ENCODE measurements at places on chromosomes 6 and 20.

- DNase-seq = no peak
These were observed 586 bp upstream of the NQO2 start for GRCh38 chr6:2998998-2999617.

DNA sequence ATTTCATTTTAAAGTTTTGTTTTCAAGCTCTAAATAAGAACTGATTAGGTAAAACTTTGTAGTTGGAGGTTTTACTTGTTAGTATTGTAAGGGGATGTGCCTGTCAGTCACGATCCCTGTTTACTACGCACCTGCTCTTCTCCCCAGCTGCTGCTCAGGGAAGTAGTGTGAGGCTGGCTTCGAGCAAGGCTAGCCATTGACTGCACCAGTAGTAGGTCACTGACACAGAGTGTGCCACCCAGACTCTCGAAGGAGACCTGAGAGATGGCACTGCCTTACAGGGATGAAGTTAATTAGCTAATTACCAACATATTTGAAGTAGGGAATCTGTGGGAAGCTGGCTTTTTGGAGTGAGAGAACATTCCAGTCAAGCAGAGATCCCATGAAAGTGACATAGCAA is 89.2 kb downstream of the DNAH8 start:
- DNase-seq = no peak

- no peak for DNase-seq
These were observed 93.1 kb downstream of the CHD6 start for GRCh38 chr20:41524980-41525613.

DNA sequence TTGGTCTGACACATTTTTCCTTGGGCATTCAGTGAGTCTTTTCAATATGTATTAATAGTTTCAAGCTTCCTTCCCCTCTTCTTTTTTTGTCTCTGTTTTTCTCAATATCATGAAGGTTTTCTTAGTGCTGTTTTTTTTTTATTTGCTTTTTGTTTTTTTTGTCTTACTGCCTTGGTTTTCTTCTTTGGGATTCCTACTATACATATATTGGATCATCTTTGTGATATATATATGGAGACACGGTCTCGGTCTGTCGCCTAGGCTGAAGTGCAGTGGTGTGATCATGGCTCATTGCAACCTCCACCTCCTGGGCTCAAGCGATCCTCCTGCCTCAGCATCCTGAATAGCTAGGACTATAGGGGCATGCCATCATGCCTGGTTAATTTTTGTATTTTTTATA is 43.8 kb downstream of the NCOA3 start:
- DNase-seq = no peak

- DNase-seq = no peak
These were observed 500.3 kb downstream of the DHX35 start for GRCh38 chr20:39462416-39462945.

DNA sequence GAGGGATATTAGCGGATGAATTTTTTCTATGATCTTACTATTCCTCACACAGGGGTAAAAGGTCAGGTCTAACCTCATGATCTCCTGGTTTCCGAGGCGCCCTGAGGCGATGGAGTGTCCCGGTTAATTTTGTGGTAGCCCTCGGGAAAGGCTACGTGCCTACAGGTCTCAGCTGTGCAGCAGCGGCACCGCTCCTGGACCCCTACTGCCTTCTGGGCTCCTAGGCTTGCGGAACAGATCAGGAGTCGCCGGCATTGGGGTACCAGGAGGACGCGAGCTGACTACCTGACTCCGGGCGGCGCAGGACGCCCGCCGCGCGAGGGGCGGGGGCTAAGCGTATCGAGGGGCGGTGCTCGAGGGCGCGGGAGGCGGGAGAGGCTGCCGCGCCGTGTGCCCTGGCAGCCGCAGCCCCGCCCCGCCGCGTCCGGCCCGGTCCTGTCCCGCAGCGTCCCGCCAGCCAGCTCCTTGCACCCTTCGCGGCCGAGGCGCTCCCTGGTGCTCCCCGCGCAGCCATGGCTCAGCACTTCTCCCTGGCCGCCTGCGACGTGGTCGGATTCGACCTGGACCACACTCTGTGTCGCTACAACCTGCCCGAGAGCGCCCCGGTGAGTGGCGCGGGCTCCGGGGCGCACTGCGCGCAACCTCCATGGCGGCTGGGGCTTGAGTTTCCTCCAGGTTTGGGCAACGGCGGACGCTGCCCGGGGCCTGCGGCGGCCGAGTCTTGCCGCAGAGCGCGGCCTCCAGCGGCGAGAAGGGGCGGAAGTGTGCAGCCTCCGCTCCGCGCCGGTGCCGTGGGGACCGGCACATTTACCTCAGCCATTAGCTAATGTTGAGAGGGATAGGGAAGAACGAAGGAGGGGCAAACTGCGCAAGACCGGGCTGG is at the start of gene NT5DC1:
TSS of gene NT5DC1 (plus strand) at position 435 of the 883 bp plus-strand sequence. CDS start at position 513, 78 bp downstream.
- DNase-seq = no peak

DNA sequence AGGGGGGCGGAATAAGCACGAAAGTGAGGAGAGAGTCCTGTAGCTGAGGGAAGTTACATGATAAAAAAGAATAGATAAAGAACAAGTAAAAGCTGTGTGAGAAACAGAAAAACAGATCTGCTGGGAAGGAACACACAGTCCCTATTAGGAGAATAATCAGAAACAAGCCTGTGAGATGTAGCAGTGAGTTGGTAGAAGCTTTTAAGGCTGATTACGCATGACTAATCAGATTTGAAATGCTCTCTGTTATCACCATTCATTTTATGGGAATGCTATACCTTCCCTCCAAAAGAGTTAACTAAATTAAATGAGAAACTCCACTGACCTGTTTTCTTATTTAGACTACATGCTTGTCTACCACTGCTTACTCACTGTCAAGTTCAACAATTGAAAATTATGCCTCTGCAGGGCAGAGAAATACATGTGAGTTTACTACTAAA is 15.8 kb downstream of the REPS1 start:
- no peak for DNase-seq

Measured in smooth muscle cell of the brain vasculature (primary cell).